HCEC 1CT (cell line): ENCODE measurements at places on chromosomes 2 and 18.

DNA sequence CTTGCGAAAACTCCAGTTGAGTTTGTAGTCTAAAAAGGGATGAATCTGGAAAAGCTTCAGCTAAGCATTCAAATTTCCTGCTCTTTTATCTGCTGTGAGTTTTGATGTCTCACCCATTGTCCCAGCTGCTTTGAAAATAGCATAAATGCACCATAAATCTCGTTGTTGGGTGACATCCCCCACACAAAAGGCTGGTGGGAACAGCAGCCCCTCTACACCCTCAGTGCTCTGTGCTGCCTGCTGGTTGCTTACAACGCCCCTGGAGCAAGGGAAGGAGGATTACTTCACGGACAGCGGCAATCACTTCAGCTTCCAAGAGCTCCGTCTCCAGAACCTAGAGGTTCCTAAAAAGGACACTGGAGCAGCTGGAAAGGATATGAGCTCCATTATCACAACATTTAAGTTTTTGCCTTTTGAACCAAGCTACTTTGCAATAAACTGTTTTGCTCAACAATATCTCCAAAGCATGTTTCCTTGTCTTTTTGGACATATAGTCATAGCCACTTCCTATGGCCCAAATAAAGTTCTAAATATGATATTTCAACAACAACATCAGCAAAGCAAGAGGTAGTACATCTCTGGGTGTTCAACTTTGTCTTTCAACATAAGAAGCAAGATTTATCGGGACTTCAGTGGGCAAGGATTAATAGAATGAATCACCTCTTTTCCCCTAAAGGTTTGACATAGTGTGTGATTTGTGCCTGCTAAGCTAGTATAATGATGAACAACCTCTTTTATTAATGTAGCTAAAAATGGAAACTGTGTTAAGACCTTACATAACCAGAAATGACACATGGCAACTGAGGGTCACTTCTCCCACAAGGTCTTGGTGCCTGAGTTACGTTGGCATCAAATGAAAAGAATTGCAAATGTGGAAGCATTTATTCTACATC lies 413.5 kb downstream of the TXNL1 start:
- DNase-seq: no peak

DNA sequence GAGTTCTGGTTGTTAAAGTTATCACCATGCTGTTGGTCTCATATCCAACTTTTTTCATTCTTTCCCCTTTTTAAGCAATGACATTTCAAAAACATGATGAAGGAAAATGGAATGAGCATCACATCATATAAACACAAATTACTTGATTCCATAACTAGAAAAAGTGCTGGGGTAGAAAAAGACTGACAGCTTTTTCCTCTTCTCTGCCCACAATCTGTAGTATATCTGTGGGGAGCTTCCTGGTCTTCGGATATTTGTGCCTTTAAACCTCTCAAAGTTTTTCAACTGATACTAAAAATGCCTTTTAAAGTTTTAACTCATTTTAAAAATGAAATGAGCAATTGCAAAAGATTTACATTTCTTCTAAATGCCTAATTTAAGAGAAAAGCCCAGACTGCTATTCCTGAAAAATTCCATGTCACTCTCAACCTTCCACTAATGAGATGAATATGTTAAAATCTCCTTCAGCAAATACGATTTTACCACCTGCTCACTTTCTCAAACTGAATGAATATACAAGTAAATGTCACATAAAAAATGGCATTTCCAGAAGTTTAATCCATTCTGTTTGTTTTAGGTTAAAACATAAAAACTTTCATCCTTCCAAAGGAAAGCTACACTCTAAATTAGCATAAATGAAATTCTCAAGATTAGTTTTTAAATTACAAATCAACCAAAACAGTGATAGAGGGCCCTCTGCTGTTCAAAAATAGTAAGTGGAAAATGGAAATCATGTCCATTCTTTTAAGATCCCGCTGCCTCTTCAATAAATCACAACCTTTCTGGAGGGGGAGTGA lies 2.1 kb downstream of the DNAH7 start:
- DNase-seq: peak; percentile 29

- no peak for DNase-seq
Measured at GRCh38 chr2:218009231-218009630, 6.4 kb upstream of the TNS1 start.

GRCh38 chr2:1606421-1607235 lies 137.7 kb downstream of the PXDN start:
- peak; percentile 60 for DNase-seq

DNA sequence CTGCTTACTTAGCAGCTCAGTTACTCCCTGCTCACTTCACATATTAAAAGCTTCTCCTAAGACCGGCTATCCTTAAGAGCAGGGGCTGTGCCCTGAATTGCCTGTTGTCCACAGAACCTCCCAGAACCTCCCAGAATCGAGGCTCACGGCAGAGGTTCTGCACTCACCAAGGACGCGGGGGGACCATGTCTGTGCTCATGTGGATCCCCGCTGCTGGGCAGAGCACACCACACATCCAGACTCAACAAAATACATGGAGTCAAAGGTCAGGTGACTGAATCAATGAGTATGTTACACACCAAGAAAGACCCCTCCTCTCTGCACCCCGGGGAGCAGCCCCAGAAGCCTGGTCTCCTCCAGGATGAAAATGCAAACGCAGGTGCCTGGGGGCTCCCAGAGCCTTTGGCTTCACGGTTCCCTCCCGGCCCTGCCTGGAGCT lies 149.0 kb downstream of the MBP start:
- no peak for DNase-seq

DNA sequence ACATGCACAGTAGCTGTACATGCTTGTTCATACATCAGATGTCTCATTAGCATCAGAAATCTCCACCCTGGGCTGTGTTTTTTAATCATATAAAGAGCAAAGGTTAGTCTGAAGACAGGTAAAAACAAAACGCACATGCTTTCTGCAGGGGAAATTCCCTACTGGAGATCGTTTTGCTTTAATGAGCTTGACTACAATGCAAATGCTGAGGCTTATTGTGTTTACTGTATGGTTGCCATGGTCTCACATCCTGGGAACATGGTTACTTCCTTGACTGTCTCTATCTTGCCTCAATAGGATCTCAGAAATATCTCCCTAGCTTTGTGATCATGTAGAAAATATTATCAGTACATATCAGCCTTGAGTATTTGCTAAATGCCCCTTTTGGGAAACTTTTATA lies 336.5 kb upstream of the TFPI start:
- no peak for DNase-seq

DNA sequence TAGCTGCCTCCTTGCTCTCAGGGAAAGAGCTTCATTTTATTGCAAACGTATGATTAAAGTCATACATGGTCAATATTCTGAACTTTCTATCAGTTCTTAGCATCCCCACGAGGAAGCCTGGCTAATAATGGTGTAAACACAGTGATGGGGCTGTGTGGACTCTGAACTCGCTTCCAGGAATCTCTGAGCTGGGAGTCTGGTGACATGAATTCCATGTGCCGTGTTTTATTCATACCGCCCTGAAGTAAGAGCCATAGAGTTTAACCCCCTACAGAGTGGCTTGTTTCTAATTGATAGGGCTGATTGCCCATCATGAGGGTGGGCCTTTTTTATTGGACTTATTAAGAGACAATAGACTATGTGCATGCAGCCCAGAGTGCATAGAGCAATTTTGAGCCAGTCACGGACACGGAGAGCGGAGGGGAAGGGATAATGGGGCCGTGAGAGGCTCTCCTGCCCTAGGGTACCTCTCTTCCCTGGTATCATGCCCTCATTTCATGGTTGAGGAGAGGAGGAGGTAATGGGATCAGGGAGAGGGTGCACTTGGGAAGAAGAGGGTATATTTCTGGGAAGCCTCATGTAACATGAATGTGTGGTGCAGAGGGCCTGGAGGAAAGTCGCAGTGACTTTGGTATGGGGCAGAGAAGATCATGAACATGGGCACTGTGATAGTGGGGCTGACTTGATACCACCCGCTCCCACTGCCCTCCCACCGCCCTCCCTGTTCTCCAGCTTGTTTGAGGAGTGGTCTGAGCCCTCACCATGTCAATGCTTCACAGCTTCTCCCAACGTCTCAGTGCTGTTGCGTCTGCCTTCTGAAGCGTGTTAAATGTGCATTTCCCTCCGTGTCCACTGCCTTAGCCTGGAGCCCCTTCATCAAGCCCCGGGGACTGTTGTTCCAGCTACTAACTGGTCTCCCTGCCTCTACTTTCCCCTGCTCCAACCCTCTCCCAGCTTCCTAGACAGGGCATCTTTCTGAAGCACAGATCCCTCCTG lies 73.2 kb downstream of the IL1R2 start:
- DNase-seq: peak; percentile 62

DNA sequence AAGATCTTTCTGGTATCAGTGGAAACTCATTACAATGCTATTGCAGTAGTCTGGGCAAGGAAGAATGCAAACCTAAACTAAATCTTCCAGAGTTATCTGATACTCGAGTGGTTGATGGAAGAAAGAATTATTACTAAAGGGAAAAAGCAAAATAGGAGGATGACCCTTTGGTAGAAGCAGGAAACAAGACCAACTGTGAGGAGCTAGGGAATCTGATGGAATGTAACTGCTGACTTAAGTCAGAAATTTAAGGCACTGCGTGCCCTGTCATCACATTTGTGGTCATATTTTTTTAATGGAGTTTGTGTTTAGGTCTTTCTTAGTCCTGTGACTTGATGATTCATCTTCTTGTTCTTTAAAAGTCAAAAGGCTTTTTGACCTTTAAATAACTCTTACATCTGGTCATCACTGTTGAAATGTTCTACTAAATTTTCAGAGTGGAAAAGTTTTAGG lies 36.5 kb upstream of the ARMC9 start:
- DNase-seq: peak; percentile 100

GRCh38 chr2:217293607-217294006 lies 433.7 kb upstream of the TNP1 start:
- DNase-seq: no peak

- DNase-seq: no peak
Measured at GRCh38 chr2:76567478-76567877, 856.8 kb upstream of the GCFC2 start.

DNA sequence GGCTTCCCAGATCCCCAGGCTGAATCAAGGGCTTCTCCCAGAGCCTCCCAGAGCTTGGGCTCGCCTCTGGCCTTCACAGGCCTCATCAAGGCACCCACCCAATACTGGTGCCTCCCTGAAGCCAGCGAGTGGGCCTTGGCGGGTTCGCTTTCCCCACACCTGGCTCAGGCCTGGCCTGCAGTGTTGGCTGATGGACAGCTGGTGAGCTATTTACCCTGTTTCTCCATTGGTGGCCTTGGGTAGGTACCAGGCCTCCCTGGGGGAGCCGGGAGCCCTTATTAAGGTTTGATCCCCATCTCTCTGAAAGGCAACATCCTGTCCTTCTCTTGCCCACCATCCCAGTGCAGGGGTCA lies 18.2 kb upstream of the DUSP2 start:
- DNase-seq: no peak

- no peak for DNase-seq
Measured at GRCh38 chr2:100213595-100213994, 71.2 kb upstream of the AFF3 start.

GRCh38 chr2:33494877-33495641 lies 18.6 kb downstream of the RASGRP3 start:
- DNase-seq: no peak

DNA sequence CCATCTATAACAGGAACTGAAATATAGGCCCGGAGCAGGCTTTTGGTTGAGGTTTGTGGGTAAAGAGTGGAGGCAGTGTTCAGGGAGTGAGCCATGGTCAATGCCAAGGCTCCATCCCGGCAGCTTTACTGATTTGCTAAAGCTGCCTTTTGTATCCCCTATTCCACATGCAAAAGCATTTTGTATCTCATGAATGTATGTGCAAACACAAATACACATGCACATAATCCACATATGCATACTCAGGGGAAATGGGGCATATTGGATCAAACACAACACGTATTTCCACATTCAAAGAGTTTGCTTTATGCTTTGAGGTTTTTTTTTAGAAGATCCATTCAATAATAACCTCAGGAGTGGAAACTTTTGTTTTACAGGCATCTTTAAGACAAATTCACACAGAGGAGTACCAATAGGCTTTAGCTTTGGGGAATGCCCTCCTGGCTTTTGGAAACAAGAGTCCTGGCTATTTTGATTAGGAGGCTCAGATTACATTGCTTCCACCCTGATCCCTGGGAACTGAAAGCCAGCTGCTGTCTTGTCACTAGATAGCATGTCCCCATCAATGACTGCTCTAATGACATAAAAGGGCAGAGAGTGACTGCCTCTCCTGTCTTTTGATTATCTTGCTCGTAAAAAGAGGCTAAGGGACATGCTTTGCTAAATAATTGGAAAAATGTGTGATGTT lies 263.2 kb downstream of the EN1 start:
- no peak for DNase-seq

DNA sequence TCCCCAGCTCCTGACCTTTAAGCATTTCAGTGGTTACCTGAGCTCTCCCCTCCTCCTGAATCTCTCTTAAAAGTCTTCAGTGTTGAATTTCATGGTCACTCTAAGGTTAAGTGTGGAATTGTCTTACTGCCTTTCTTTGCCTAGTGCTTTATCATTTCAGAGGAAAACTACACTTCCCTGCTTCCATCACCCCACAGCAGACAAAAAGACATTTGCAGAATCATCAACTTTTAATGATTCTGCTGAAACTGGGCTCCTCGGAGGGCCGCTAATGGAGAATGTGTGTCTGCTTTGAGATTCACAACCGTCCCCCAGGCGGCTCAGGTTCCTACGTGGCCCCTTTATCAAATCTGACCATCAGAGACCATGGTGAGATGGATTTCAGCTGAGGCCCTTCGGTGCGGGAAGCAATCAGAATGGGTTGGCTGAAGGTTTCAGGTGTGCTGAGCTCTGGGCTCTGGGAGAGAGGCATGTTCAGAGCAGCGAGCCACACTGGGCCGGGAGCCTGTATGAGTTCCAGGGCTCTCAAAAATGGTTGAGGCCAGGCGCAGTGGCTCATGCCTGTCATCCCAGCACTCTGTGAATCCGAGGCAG lies 41.9 kb upstream of the TBC1D8 start:
- DNase-seq: no peak
